ENCODE measurements at places on chromosomes 13 and 19. TPM values are rescaled to one million over a fixed set of nuclear protein-coding genes. Genes with fewer than 3 reads are reported as not detected.

- peak; percentile 60 for DNase-seq
Observed at GRCh38 chr13:108268466-108269112, 929 bp upstream of the TNFSF13B start.

- DNase-seq, result no peak
Observed at GRCh38 chr13:31022928-31023530, 90.6 kb downstream of the TEX26 start.

DNA sequence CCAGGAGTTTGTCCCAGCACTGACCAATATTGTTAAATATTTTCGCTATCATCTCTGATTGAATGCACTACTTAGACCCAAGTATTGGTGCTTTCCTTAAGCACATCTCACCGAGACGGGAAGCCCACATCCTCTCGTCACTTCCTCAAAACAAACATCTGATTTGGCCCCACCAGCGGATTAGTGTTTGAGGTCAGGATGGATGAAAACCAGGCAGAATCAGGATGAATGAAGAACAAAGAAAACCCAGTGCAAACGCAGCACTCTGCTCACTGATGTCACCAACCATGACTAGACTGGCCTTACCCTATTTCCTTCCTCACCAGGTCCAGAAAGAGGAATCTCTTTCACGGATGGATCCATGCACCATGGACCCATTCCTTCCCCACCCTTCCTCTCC, 6.0 kb downstream of the PLAUR start:
- DNase-seq, result peak; percentile 84

GRCh38 chr13:112943309-112944125, 25.5 kb upstream of the MCF2L start:
- peak; percentile 78 for DNase-seq

GRCh38 chr19:38564981-38565690, 52.6 kb downstream of the MAP4K1 start:
- peak; percentile 71 for DNase-seq

DNA sequence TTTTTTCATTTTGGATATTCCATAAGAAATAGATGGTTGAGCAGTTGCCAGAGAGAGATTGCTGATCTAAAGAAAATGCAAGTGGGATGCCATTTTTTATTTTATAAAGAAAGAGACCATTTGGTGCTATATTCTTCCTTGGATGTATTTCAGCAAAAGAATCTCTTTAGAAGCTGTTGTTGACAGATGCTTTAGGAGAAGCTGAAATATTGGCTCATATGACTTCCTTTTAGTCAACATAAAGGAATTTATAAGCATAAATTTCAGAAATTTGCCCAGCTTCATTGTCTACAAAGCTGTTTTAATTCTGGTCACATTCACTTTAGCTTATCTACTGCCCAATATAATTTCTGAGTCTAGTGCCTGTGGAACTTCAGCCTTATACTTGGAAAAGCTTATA, 36.9 kb downstream of the POLR1D start:
- DNase-seq, result no peak

GRCh38 chr19:8482696-8483095, 19.7 kb downstream of the PRAM1 start:
- DNase-seq, result no peak

GRCh38 chr13:113049521-113049941, 56.1 kb upstream of the F7 start:
- DNase-seq, result no peak

DNA sequence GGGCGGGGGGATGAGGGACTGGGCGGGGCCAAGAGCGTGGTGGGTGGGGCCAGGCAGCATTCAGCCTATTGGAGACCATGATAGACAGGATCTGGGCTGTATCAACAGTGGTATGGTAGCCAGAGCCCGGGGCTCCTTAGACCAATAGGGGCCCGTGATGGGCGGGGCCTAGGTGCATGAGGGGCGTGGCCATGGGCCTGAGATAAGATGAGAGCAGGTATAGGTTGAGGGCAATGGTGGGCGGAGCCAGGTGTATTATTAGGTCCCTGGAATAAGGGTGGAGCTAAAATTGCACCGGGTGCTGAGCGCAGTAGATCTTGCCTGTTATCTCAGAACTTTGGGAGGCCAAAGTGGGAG, 5.3 kb downstream of the ABCA7 start:
- DNase-seq, result peak; percentile 92

The ZNF440 gene
- 7.4 TPM for total RNA-seq

The PSG11 gene
- not detected for total RNA-seq

The NLRP7 gene
- not detected for total RNA-seq

The CLEC17A gene
- total RNA-seq, result not detected

The SCN1B gene
- total RNA-seq, result 0.96 TPM

The APC2 gene
- total RNA-seq, result 0.24 TPM
